ENCODE measurements at places on chromosomes 16 and 17. TPM values are rescaled to one million over a fixed set of nuclear protein-coding genes. Genes with fewer than 3 reads are reported as not detected.

GAST gene
- not detected for total RNA-seq

MT1F gene
- total RNA-seq, result 40.0 TPM

HSPB9 gene
- total RNA-seq, result not detected

CTRB1 gene
- total RNA-seq, result 19.1 TPM

USP6 gene
- 0.13 TPM for total RNA-seq

DNA sequence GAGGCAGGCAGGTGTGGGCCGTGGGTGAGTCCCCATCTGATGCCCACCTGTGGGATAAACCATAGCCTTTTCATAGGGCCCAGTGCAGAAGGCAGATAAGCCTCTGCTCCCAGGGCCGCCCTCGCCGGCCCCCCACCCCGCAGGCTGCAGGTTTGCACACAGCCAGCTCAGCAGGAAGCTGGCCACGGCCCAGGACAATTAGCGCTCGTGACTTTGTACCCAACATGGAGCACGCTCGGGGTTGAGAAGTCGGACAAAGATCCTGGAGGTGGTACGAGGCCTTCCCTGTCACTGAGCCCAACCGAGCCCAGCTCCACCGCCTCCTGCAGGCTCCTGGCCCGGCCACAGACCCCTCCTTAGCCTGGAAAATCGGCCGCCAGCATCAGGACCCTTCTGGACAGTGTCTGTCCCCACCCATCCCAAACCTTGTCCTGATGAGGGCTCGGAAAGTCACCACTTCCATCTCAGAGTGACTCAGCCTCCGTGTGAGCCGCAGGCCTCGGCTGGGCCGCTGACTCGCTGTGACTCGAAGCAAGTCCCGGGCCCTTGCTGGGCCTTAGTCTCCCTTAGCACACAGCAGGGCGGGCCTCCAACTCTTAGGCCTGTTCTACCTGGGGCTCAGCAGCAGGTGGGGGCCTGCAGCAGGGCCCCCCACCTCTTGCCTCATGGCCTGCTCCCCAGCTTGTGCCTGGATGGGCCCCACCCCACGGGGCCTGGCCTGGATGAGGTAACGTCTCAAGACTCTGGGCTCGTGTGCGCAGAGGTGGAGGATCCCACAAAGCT is 22.7 kb downstream of the FAM83G start:
- peak; percentile 94 for DNase-seq

GRCh38 chr17:10317543-10317834 is 55.3 kb downstream of the MYH13 start:
- no peak for DNase-seq

DNA sequence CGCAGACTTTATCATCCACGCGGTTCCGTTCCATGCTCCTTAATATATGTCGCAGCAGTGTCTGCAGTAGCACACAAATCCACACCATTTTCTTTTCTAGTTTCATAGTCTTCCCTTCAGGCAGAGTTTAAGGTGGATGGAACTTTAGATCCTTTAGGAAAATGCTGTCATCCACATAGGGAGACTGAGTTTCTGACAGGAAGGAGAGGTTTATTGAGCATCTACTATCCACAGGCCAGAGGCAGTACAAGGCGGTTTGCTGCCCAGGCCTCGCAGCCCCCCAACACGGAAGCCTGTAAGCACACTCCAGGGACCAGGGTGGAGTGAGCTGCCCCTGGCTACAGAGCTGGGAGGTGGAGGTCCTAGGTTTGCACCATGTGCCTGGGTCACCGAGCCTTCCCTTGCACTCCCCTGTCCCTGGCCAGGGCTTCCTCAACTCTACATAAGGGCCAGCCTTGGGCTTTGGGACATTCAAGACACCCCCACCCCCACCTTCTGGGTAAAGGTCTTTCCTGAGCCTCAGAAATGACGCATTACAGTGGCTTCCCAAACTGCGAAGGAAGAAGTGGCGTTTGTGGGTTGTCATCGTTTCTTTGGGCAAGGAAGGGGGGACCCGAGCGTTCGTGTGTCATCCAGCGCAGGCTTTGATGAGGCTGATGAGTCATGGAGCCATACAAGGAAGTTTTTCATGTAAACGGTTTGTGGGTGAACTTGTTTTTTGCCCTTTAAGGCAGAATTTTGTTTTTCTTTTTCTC is 146.5 kb upstream of the PLCG2 start:
- DNase-seq, result peak; percentile 37

GRCh38 chr17:61465550-61466237 is 13.5 kb downstream of the TBX4 start:
- no peak for DNase-seq

DNA sequence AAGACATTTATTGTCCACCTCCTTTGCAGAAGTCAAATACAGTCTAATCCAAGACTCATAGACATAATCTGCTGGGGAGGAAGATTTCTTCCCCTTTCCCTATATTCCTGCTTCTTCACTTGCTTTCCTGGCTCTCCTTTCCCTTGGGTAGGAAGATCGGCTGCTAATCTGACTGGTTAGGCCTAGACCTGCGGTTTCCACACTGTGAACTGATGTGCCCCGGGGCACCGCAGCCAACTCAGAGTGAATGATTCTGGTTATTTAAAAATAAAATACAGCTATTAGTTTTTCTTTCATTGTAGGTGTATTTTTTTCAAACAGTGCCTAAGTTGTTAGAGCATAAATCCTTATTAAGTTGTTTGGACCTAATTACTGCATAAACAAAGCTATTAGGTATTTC is 78.9 kb downstream of the DNAH3 start:
- no peak for DNase-seq

Data from colonic mucosa (tissue), 4 donors.